KBM-7 (cell line): ENCODE measurements at places on chromosomes 3 and 15.

DNA sequence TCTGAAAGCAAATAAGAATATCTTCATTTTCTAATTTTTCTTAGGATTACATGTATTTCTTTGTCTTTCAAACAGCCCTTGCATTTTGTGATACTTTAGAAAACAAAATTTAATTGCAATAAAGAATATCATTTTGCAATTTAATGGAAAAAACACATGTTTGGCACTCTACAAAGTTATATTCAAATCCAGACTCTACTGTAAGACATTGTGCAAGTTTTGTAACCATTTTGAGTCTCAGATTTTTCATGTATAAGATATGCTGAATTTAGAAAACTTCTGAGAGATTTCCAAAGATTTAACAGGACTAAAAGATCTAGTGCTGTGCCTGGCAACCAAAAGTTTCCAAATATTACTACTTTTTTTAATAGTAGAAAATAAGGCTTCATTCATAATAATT, 187.1 kb upstream of the AGTR1 start:
- DNase-seq = no peak

DNA sequence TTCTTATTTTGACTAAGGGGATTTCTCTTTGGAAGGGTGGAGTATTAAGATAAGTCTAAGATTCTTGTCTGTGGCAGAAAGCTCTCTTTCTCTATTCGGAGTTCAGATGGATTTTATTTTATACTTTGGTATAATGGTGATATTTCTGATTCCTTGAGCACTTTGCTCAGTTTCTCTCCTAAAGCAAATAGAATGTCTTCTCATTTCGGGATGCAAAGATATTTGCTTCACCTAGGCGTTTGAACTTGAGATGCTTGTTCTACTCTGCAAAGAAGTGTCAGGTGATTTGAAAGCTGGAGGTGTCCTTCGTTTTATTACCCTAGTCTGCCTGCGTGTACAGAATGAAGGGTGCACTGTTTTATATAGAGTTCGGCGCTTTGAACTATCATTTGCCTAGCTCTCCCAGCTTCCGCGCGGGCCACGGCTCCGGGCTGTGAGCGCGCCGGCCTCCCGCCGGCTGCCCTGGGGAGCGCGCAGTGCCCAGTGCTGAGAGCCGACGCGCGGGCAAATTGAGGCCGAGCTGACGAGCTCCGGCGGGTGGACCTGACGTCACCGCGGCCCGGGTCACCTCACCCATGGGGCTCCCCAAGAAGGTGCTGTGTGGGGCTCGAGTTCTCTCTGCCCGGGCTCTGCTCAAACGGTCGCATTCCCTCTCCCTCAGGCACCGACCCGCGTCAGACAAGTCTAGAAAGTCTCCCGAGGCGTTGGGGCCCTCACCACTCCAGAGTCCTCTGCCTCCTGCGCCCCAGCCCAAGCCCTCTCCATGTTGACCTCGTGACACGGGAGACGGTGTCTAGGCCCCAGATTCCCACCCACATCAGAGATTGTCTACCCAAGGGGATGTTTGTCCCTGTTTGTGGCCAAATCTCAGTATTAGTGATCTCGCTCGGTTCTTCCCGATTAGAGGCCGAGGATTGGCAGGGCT, 7.5 kb downstream of the SOX2 start:
- no peak for DNase-seq

GRCh38 chr15:52184721-52185120, 6.5 kb downstream of the GNB5 start:
- DNase-seq = no peak

GRCh38 chr15:85746641-85747040, 48.1 kb downstream of the KLHL25 start:
- no peak for DNase-seq

- DNase-seq = no peak
Measured at GRCh38 chr15:89455535-89455934, 40.8 kb downstream of the RHCG start.
